NCI-H774 (cell line): ENCODE measurements at places on chromosomes 16 and 17.

DNA sequence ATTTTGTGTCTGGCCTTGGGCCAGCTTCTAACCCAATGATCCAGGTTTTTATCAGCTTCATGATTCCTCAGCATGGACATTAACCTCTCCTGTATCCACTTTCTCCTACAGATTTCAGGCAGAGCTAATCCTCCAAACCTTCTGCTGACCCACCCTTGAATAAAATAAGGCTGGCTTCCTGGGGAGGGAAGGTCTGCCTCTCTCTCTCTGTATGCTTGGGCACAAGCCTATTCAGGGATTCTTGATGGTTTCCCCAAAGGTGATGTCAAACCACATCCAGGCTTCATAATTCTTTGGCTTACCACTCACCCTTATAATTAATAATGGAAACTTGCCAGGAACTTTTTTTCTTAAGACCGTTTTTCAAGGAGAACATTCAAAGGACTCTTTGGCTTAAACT is 240.1 kb downstream of the UTP18 start:
- no peak for DNase-seq

GRCh38 chr16:14418795-14419225 is 211.2 kb downstream of the PARN start:
- no peak for DNase-seq

DNA sequence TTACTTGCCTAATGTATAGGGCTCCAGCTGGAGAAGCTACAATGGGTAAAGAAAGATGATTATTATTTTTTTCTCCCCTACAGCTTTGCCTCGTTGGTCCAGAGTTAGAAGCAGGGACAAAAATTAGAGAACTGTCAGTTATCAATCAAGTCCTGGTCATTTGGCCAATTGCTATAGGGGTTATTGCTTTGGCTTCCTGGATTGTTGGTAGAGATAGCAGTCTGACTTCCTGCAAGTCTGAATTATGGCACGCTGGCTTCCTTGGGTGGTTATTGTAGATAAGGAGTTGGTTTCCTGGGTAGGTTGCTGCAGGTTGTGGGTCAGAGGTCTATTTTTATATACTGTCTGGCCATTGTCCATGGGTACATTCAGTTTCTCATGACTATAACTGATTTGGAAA is 84.7 kb upstream of the ELAC2 start:
- DNase-seq, result no peak

GRCh38 chr17:74041869-74042640 is 161.4 kb upstream of the RPL38 start:
- DNase-seq, result no peak

DNA sequence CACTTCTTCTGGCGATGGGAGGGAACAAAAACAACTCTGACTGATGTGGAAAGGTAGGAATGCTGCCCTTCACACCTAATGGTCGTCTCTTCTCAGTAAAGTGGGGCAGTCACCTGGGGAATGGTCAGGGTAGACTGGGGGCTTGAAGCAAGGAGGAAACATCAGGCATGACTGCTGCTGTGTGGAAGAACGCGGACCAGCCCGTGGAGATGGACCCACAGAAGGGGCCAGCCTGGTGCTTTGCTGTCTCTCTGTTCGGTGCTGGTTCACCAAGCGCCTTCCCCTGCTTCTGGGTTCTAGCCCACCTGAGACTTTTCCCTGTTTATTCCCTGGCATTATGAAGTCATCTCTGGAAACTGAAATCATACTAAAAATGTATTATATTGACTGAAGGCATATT is 96.2 kb upstream of the DNAH17 start:
- no peak for DNase-seq

DNA sequence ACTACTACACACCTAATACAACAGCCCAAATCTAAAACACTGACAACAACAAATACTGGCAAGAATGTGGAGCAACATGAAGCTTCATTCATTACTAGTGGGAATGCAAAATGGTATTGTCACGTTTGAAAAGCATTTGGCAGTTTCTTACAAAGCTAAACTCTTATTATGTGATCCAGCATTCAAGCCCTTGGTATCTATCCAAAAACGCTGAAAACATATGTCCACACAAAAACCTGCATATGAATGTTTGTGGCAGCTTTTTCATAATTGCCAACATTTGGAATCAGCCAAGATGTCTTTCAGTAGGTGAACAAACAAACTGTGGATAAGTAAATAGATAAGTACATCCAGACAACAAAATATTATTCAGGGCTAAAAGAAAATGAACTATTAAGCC is 501.1 kb upstream of the KIF2B start:
- DNase-seq, result no peak

- no peak for DNase-seq
These were observed 215.6 kb downstream of the GRIN2A start for GRCh38 chr16:9966569-9967157.

- no peak for DNase-seq
These were observed 19.5 kb downstream of the GP2 start for GRCh38 chr16:20307791-20308190.

GRCh38 chr17:4945944-4946280 is 2.4 kb downstream of the PFN1 start:
- DNase-seq, result no peak
